ENCODE measurements at places on chromosomes 11 and 22.

DNA sequence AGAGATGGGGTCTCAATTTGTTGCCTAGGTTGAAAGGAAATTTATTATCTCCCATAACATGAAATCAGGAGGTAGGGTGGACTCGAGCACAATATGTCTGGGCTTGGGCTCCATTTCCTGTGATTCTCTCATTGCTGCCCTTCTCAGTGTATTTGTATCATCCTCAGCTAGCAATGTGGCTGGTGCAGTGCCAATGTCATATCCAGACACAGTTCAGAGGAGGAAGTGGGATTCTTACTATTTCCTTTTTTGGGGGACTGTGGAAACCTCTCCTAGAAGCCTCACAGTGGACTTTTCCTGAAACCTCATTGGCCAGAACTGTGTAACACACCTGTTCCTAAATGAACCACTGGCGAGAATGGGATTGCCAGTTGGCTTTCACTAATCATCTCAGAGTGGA is 21.0 kb upstream of the SWAP70 start:
- no peak for DNase-seq

GRCh38 chr11:64150481-64151239 is 15.3 kb downstream of the MACROD1 start:
- no peak for DNase-seq

DNA sequence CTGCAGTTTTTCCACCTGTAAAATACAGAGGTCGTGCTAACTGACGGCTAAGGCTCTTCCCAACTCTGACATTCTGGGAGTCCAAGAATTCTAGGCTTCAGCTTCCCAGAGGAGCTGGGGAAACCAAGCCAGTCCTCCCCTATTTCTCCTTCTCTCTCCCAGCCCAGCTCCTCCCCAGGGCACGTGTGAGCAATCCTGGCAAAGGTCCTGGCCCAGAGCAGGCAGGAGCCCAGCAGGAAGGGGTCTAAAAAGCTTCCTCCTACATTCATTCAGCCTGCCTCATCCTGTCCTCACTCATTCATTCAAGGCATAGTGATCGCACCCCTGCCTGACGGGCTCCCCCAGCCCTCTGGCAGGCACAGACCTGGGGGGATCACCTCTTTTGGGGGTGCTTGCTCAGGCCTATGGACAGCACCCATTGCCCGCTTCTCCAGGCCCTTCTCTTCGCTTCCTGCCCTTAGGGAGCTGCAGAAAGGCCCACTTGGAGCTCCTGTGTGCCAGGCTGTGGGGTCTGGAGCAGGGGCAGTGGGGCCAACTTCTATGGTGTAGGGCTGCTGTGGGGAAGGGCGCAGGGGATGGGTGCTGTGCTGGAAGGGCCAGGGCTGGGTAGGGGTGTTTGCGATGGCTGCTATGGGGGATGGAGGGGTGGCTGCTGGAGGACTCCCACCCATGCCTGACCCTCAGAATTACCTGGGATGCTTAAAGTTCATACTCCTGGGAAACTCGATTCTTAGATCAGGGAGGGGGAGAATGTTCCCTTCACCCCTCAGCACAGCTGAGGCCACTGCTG is 9.8 kb downstream of the KCNC1 start:
- DNase-seq = no peak

DNA sequence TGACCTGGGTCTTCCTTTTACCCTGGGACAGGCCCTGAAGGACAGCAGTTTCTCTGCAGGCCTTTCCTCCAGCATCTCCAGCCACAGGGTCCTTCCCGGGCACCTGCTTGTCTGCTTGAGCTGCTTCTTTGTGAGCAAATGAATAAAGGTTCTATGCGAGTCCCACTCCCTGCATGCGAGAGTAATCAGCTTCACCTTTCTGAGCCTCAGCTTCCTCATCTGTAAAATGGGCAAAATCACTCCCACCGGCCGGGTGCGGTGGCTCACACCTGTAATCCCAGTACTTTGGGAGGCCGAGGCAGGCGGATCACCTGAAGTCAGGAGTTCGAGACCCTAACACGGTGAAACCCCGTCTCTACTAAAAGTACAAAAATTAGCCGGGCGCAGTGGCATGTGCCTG is 31.1 kb downstream of the IFT27 start:
- no peak for DNase-seq

- no peak for DNase-seq
These were observed 1.0 kb upstream of the ADSL start for GRCh38 chr22:40345271-40345670.

Measured in stimulated activated CD4-positive, alpha-beta T cell treated with anti-CD3 and anti-CD28 coated beads, Interleukin-15, amount 100 ng/mL, for 48 hours (primary cell).